ENCODE measurements at places on chromosomes 2 and 18.

DNA sequence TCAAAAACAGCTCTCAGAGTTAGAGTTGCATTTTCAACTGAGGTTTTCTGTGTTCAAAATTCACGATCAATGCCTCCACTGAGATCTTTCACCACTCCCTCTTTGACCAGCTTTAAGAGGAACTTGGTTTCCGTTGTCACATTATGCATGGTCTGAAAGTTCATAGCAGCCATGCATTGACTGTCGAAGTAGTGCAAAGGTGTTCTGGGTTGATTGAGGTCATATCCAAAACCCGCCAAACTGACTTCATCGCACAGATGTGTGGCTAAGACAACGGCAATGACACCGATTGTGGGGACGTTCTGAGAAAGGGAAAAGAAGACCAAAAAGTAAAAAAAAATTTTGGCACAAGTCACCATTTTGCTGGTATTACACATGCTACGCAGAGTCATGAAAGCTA is 48.7 kb downstream of the ST3GAL5 start:
- no peak for DNase-seq

GRCh38 chr18:47490882-47491281 is 239.4 kb upstream of the SKOR2 start:
- DNase-seq, result no peak

- DNase-seq, result no peak
These were observed 34.2 kb downstream of the GKN2 start for GRCh38 chr2:68918497-68918896.

GRCh38 chr2:20381457-20381856 is 30.8 kb upstream of the PUM2 start:
- DNase-seq, result no peak

DNA sequence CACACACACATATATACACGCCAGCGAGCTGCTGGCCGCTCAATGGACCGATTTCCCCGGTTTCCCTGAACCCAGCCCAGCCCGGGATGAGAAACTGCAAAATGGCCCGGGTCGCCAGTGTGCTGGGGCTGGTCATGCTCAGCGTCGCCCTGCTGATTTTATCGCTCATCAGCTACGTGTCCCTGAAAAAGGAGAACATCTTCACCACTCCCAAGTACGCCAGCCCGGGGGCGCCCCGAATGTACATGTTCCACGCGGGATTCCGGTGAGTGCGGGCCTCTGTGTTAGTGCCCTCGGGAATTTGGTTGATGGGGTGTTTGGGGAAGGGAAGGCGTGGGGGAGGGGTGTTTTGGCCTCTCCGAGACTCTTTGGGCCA is 392 bp downstream of the ST8SIA3 start:
- DNase-seq, result peak; percentile 54

- peak; percentile 86 for DNase-seq
These were observed 825 bp downstream of the ITGA6 start for GRCh38 chr2:172427990-172428831.

DNA sequence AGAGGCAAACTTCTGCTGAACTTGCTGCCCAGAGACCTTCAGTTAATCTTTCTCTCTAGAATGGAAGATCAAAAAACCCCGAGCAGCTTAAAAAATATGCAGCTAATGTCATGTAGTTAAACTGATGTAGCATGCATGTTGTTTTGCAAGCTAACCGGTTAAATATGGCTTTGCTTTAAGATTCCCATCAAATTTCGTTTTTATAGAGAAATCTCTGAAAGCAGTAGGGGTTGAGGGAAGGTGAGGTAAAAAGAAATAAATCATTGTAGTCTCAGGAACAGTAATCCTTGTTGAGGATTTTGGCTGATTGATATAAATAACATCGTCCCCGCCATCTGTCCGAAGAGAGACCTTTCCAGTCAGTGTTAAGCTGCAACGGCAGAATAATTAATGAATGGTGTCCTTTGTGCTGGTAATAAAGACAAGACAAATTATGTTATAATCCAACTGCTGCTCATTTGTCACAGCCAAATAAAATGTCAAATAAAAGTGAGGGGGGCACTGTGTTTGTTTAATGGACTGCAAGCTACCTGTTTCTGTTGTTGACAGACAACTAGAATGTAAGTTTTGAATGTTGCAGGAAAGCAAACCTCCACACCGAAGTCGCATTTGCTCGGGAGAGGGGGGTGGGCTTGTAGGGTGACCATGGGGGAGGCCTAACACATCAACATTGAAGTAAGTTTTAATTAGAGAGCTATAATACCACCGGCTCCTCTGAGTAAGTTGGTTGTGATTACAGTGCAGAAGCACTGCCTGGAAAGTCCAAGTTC is 555.5 kb downstream of the ARHGAP15 start:
- DNase-seq, result peak; percentile 77

GRCh38 chr18:51739044-51739666 is 541.7 kb upstream of the MEX3C start:
- DNase-seq, result no peak

- DNase-seq, result no peak
These were observed 84.8 kb downstream of the STPG4 start for GRCh38 chr2:47070155-47070919.

- peak; percentile 28 for DNase-seq
These were observed 5.1 kb downstream of the HNMT start for GRCh38 chr2:137969418-137969765.

GRCh38 chr2:84970210-84970867 is 622 bp upstream of the KCMF1 start:
- DNase-seq, result peak; percentile 70

Measured in kidney (tissue), 22 donors.